ENCODE measurements at places on chromosomes 6 and 20.

GRCh38 chr6:18347021-18347577 lies 40.1 kb upstream of the RNF144B start:
- no peak for DNase-seq

DNA sequence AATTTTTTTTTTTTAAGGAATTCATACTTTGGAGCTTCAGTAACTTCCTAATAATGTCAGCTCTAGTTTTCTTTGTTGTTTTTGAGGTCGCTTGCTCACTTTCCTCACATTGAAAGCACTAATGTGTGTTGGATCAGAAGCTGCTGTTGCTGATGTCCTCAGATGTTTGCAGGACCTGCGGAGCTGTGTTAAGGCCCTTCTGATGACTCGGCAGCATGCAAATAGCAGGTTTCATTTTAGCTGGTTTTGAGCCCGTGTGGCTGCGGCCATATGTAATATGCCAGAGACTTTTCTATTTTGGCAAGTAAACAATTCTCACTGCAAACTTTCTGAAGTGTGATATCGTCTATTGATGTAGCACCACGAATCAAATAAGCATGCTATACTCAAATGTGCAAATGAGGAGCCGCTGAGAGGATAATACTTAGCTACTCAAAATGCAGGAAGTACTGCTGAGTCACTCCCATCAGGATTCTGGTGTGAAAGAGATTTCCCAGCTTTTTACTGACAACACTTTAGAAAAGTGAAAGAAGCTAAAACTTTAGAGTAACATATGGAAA lies 187.8 kb downstream of the SASH1 start:
- DNase-seq, result no peak

- DNase-seq, result no peak
Observed at GRCh38 chr6:129239825-129240491, 357.0 kb downstream of the LAMA2 start.

DNA sequence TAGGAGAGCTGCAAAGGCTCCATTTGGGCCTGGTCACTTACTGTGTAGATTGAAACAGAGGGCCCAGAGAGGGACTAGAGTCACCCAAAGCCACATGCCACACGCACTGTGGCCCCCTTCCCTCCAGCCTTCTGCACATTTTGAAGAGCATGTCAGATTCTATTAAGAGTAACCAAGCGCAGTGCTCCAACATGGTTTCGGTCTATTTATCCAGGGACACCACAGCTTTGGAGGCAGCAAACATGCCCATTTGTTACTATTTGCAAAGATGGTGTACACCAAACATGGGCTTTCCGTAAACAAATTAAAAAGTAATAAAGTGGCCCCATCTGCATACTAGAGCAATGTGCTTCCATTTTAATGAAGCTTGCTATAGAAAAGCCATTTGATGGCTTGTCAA lies 43.7 kb upstream of the CCDC167 start:
- DNase-seq, result no peak

DNA sequence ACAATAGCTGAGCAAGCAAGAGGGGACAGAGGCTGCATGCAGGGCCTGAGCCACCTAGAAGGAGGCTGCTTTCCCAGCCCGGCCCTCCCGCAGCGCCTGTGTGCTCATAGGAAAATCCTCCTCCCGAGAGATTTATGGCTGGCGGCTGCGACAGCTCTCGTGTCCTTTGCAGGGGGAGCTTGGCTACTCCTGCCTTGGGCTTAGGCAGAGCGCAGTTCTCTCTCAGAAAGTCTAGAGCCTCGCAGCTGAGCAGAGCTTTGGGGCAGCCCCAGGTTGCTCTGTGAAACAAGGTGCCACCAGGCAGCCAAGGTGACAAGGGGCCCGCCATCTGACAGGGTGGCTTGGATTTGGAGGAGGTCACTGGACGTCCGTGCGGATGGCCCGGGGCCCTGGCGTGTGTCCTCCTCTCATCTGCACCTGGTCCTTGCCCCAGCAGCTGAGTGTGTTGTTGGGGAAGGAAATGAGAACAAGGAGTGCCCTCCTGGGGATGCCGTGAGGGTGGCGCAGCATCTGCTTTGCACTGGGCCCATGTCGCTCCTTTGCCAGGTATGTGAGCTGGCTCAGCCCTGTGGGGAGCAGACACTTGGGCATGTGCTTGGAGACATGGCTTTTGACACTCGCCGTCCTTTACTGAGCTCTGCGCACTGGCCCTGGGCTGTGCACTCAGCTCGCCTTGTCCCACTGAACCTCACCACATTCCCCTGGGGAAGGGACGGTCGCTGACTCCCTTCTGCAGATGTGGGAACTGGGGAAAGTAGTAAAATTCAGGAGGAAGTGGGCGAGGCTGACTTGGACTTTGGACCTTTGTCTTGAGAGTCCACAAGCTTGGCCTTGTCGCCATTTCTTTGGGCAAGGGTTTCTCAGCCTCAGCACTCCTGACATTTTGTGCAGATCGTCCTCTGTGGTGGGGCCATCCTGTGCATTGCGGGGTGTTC lies 41.9 kb downstream of the EDN3 start:
- DNase-seq, result no peak

GRCh38 chr6:153511896-153512496 lies 380.9 kb upstream of the RGS17 start:
- no peak for DNase-seq

DNA sequence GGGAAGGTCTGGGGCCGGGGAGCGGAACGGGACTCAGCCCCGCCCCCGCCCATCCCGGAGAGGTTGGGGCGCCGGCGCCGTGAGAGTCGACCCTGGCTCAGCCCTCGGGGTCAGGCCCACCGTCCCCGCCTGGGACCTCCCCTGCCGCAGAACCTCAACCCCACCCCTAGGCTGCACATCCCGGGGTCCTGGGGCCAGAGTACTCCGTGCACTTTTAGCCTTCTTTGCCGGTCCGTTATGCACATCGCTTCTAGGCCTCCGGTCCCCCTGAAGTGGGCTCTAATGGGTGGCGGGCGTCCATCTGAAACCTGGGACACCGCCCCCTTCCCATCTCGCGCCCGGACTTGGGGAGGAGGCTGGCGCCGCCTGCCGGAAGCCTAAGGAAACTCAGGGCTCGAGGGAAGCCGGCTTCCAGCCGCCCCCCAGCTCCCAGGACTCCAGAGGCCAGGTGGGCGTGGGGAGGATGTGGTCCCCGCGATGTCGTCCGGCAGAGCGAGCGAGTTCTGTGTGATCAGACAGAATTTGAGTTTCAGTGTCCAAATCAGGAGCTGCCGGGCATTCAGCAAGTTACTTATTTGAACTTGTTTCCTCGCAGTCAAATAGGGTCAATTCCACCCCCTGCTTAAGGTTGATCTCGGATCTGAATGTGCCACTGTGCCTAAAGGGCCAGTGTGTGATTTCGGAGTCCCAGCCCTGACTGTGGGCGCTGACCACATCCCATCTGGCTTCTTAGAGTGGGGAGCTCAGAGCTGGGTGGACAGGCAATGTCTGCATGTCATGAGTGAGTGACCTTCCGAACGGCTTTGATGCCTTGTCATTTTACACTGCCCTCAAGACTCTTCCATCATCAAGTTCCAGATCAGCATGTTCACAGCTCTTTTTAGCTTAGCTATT lies 47.6 kb downstream of the CPXM1 start:
- DNase-seq, result no peak
